Type B pancreatic cell (in vitro differentiated cells): ENCODE measurements at places on chromosomes 5 and 9.

DNA sequence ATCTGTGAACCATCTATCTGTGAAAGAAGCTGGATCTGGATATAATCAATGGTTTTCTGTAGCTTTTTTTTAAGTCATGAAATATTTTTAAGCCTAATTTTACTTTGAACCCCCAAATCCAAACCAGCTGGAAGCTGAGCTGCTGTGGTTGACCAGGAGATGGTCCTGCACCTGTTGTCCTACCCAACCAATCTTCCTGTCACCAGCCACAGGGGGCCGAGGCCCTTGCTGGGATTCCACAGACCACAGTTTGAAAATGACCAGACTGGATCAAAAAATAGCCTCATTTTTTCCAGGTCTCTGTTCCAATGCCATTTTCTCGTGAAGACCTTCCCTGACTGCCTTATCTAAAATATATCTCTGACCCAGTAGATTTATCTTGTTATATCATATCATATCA, 200.6 kb downstream of the SGCD start:
- DNase-seq: no peak

DNA sequence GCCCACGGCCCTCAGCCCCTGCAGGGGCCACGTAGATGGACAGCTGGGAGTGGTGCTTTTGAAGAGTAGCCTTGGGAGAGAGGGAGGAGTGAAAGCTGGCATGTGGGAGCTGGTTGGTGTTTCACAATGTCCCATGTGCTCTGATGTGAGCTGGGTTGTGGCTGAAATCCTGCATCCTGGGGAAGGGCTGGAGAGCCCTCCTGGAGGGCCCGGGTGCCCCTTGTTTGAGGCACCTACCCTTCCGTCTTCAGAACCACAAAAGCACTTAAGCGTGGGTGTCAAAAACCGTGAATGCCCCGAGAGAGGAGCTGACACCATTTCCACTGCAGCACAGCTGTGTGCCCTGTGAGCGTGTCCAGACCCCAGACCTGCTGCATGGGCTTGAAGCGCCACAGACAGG, 199.1 kb upstream of the ZNF618 start:
- DNase-seq: no peak

DNA sequence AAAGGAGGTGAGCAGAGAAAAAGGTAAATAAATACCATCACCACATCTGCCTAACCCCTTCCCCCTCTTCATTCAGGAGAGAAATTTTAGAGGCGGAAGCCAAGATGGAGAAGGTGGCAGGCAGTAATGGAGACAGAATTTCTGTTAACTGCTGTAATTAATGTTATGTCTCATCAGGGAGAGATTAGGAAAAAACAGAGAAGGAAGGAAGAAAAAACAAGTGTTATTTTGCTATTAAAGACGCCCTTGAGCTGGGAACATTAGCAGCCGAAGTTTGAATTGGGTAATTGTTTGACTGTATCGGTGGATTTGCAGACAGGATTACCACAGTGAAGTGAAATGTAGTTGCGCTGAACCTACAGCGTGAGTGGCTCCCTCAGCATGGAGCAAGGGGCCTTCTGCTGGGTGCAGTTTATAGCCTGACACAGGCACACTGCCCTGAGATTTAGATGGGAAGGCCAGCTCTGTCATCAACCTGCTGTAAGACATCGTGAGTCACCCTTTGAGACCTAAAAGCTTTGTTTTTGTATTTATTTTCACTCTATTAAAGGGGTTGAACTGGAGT, 136.3 kb downstream of the ASTN2 start:
- DNase-seq: no peak

- no peak for DNase-seq
These were observed 121.5 kb upstream of the RAI14 start for GRCh38 chr5:34534523-34535103.

GRCh38 chr5:80745490-80745889, 90.7 kb upstream of the DHFR start:
- no peak for DNase-seq

- DNase-seq: no peak
These were observed 19.1 kb downstream of the HMCN2 start for GRCh38 chr9:130284690-130285089.

DNA sequence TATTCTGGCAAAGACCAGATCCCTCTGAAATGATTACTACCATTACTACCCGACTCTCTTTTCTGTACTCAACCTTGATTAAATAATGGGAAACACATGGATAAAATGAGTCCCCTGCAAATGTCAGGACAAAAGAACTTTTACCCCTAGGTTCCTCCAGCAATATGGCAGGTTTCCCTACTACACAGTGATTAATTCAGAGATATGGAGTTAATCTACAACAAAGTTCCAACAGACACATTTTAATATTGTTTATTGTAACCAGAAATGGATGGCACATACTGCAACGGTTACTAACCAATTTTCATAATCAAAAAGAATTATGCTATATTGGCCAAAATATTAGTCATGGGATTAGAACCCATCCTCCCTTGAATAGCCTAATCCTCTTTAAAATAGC, 294.8 kb downstream of the ATPSCKMT start:
- DNase-seq: no peak

DNA sequence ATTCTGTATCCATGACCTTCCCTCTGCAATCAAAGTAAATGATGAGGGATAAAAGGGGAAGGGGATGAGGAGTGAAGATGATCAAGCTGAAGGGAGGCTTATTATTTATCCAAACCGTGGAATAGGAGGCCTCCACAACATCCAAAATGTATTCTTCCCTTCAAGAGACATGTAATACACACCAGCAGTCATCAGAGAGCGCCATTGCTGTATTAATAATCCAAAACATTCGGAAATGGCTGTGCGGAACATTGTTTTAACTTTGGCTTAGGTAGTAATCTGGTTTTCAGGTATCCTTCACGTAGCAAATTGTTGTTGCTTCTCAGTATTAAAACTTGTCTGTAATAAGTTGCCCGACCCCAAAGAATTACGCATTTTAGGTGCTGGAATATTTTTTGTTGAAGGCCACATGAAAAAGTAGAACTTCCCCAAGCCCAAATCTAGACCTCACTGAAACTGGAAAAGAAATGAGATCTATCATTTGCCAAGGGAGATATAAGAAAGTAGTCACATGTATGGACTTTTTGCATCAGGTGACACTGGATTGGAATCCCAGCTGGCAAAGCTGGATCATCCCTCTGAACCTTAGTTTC, 2.6 kb upstream of the BOD1 start:
- no peak for DNase-seq

DNA sequence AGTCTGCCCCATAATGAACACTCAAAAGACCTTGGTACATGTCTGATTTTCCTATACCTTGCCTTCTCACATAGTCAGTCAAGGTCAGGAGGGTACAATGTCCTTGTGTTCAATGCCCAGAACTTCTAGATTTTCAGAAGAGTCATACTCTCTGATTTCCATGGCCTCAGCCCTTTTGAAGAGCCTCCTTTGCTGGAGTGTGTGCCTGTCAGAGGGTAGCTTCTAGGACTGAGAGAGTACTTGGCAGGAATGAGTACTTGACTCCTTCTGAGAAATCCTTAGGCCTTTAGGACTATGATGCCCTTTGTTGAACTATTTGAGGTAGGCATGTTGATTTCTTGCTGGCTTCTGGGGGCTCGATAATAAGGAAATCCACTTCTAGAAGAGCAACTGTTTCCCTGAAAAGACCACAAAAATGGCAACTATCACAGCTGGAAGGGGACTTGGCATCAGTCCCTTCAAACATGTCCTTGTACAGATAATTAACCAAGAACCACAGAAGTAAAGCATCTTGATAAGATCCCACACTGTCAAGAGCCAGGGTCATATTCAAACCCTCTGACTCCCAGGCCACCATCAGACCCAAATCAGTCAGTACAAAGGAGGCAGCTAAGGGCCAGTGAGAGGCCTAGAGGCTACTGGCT, 10.6 kb upstream of the MEGF9 start:
- no peak for DNase-seq

DNA sequence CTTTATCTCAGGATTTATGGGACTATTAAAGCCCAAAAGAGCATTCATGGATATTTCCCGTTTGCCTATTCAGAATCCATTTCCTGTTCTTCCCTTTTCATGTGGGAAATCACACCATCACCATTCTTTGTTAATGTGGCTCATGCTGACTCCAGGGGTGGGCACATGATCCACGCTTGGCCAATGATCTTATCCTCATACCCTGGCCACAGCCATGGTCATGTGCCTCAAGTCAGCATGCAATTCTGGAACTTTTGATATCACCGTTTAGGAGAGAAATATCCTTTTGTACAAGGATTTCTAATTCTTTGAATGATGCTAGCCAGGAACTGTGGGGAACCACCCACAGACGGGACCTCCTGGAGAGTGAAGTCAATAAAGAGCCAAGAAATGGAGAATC, 272.2 kb downstream of the PRELID2 start:
- no peak for DNase-seq

DNA sequence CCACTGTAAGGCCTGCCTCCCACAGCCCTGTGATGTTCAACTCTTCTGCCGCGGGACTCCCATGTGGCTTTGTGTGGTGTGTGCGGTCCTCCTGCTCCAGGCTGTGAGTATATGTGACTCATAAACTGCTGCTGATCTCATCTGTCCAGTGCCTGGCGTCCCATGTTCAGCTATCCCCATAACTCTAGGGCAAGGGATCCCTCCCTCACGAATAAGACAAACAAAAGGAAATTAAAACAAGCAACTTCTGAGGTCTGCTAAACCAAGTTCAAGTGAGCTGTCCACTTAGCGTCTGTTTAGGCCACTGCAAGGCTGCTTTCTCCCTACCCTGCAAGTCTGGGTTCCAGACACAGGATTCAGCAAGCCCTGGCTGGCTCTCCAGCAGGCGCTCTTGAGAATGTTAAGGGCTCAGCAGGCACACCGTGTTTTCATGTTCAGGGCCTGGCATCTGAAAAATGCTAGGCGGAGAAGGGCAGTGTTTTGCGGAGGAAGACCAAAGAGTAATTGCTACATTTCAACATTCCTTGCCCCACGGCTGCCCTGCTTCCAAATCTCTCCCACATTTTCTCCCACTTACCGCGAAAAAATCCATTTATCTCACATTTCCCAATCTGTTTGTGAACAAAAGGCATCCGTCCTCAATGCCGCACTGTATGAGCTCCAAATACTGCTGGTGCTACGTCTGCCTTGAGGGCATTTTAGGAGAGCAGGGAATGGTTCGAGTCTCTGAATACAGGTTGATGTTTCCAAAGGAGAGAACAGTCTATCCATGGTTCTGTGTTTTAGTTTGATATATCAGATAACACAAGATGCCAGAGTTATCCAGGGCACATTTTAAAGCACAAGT, 280.2 kb downstream of the SEMA5A start:
- no peak for DNase-seq

GRCh38 chr9:97793067-97793466, 60.0 kb upstream of the FOXE1 start:
- no peak for DNase-seq

DNA sequence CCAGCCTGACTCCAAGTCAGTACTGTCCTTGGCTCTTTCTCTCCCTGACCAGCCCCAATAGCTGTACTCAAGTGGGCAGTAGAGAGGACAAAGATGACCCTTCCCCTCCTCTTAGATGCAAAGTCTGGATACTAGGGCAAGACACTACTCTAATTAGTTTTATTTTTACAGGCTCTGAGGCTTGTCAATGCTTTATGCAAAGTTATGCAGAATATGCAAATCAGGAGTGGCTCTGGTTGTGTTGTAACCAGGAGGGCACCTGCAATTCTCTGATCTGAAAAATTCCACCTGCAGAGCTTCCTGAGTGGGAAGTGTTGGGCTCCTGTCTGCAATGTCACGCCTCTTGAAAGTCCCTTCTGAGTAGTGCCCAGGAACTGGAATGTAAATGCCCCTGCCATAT, 201.5 kb downstream of the RGS3 start:
- no peak for DNase-seq

- DNase-seq: no peak
These were observed 54.9 kb upstream of the N4BP3 start for GRCh38 chr5:178058321-178059012.

- no peak for DNase-seq
These were observed 24.2 kb upstream of the HAPLN1 start for GRCh38 chr5:83744821-83745220.

GRCh38 chr5:124034083-124034700, 522.2 kb downstream of the CSNK1G3 start:
- DNase-seq: no peak

DNA sequence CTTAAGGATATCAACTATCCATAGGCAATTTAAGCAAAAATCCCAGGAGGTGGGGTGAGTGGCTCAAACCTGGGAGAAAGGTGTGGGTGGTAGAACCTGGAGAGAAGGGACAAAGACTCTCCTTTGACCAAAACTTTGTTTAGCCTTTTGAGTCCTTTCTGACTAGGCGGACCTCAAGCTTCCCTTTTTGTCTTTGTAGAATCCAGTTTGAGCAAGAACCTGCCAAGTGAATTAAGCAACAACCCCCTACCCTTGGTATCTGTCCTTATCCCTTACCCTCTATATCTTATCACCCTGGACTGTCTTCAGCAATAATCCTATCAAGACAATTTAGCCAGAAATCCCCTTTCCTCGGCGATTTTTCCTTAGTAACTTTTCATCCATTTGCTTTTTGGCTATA, 53.5 kb upstream of the SLC28A3 start:
- no peak for DNase-seq

DNA sequence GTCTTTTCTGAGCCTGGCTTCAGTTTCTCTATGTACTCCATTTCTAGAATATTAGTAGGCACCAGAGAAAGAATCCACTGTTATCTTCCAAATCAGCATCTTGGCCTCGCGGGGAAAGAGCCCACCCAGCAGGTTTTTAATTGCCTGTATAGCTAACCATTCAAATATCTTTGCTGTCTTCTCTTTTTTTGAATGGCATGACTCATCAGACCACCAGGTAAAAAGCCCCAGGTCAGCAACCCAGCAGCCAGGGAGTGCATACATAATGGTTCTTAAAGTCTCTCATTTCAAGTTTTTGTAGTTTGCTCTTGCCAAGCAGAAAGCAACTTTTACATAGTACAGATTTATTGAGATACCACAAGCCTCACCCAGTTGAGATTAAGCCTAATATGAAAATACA, 50.7 kb downstream of the TMEM167A start:
- DNase-seq: no peak

- DNase-seq: no peak
These were observed 2.9 kb downstream of the TGFBI start for GRCh38 chr5:136031711-136032110.

DNA sequence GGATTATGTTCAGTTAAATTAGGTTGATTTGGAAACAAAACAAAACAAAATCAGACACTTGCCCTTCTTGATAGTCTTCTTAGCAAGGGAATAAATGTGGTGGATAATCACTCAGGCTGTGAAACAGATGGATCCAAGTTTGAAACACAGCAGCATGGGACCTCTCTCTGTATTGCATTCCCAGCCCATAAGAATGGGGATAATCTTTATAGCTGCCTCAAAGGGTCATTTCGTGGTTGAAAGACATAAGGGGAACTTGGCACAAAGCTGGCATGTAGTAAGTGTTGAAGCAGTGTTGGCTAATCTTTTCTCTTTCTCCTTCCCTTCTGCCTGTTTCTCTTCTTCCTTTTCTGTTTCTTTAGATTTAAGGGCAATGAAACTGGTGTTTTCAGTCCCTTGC, 333.9 kb upstream of the TLE4 start:
- no peak for DNase-seq
